ENCODE measurements at places on chromosomes 13 and 19.

DNA sequence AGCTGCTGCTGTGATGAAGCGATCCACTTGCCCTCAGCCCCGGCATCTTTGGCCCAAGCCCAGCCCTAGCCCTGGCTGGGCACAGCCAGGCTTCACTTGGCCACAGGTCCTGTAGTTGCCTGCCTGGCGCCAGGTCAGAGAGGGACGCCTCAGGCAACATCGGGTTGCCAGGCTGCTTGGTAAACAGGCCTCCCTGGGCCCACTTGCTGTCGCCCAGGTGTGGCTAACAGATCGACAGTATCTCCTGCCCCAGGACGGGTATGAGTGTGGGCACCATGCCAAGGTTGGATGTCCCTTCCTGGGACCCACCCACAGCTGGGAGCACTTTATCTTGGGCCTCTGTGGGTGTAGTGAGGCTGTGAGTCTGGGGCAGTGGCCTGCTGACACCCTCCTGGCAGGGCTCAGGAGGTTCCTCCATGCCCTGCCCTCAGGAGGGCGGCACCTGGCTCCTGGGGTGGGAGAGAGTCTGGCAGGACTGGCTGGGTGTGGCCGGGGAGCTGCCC lies 27.8 kb downstream of the CARM1 start:
- DNase-seq = no peak

- no peak for DNase-seq
These were observed 1795.5 kb upstream of the PRR20A start for GRCh38 chr13:55345224-55345623.

GRCh38 chr19:7657131-7657751 lies 11.6 kb upstream of the RETN start:
- DNase-seq = peak; percentile 17

- DNase-seq = no peak
These were observed 277.9 kb downstream of the TSHZ3 start for GRCh38 chr19:31071136-31071855.

GRCh38 chr13:50244713-50245574 lies 229.7 kb downstream of the KCNRG start:
- DNase-seq = peak; percentile 73

GRCh38 chr13:77584106-77584505 lies 48.6 kb downstream of the SCEL start:
- no peak for DNase-seq

GRCh38 chr19:13997631-13997962 lies 8.5 kb downstream of the RFX1 start:
- no peak for DNase-seq

- DNase-seq = no peak
These were observed 98.5 kb upstream of the SOX1 start for GRCh38 chr13:111968336-111969010.

DNA sequence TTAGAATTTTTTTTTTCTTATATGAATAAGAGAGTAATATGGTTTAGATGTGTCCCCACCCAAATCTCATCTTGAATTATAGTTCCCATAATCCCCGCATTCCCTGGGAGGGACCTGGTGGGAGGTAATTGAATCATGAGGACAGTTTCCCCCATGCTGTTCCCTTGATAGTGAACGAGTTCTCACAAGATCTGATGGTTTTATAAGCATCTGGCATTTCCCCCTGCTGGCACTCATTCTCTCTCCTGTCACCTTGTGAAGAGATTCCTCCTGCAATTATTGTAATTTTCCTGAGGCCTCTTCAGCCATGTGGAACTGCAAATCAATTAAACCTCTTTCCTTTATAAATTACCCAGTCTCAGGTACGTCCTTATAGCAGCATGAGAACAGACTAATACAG lies 205.7 kb downstream of the MYO16 start:
- DNase-seq = no peak

- peak; percentile 83 for DNase-seq
These were observed 428 bp downstream of the RASAL3 start for GRCh38 chr19:15463861-15464371.

- DNase-seq = peak; percentile 84
These were observed 11.5 kb upstream of the CYP4F3 start for GRCh38 chr19:15629003-15629880.

GRCh38 chr13:36848199-36848982 lies 29.4 kb downstream of the RFXAP start:
- no peak for DNase-seq

DNA sequence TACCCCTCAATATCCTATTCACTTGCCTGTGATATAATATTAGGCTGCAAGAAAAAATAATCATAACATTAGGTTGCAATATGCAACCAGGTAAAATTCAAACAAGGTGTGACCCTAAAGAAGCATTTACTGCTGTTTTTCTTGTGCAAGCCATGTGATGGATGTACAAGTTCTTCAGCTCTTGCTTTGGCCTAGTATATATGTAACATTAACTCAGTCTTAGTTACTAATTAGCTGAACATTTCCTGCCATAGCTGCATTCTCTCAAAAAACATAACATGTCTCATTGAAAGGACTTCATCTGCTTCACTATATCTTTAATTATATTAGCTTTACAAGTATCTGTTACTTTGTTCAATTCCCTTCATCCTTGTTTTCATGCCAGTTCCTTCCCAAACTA lies 406.8 kb upstream of the HTR2A start:
- no peak for DNase-seq

GRCh38 chr19:54674021-54674617 lies 11.3 kb downstream of the LILRB4 start:
- DNase-seq = peak; percentile 10

DNA sequence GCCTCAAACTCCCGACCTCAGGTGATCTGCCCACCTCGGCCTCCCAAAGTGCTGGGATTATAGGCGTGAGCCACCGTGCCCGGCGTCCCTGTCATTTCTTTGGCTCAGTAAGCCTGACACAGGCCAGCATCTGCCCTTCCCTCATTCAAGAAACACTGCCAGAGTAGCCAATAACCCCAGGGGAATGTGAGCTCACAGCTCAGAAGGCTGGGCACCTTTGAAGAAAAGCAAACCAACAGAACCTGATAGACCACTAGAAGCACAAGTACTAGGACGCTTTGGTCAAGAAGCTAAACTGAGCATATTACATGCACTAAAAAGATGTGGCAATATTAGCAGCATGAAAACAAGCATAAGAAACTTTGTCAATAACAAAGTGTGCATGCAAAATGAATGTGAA lies 14.2 kb downstream of the SIGLEC5 start:
- no peak for DNase-seq

DNA sequence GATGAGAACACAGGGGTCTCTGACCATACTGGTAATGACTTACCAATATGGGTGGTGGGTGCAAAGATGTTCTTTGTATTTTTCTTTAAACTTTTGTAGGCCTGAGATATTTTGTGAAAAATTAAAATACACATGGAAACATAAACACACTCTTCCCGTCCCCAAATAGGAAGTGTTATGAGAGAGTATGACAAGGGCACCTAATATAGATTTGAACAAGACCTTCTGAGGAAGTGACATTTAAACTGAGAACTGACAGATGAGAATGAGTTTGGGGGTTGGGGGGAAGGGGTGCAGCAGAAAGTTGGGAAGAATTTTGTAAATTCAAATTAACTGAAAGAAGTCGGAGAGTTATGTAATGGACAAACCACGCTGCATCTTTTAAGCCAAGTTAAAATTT lies 224.2 kb downstream of the RGCC start:
- DNase-seq = no peak

DNA sequence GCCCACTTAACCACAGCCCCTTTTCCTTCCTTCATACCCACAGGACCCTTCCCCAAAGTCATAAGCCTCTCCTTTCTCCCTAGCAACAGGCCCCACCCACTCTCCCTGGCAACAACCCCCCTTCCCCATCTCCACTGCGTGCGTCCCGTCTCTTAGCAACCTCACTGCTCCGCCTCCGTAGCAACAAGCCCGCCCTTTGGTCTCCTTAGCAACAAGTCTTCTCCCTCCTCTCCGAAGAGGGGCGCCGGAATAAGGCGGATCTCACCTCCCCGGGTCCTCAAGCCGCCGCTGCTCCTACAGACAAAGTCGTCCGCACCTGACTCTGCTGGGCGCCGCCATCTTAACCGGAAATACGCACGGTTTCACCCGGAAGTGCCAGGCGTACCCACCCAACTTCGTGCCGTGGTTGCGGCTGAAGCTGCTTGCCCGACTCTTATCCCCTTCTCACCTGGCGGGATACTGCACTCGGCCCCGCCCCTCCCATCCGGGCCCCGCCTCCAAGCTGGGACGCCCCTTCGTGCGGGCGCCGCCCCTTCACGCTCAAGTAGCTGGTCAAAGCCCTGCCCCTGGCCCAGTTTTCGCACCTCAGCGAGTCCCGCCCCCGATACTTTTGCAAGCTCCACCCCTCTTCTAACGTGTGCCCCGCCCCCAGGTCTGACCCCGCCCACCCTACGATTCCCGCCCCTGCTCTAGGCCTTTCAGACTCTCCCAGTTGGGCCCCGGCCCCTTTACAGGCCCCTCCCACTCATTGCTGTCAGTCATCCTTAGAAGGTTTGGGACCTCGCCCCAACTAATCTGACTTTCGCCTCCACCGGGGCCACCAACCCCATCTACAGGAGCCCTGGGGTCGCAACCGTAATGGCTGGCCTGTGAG lies at the start of gene HSPBP1:
Gene HSPBP1, minus strand, starts transcription at position 341 of the 874 bp plus-strand sequence. CDS start 502 bp downstream, outside the sequence.
- DNase-seq = peak; percentile 96

DNA sequence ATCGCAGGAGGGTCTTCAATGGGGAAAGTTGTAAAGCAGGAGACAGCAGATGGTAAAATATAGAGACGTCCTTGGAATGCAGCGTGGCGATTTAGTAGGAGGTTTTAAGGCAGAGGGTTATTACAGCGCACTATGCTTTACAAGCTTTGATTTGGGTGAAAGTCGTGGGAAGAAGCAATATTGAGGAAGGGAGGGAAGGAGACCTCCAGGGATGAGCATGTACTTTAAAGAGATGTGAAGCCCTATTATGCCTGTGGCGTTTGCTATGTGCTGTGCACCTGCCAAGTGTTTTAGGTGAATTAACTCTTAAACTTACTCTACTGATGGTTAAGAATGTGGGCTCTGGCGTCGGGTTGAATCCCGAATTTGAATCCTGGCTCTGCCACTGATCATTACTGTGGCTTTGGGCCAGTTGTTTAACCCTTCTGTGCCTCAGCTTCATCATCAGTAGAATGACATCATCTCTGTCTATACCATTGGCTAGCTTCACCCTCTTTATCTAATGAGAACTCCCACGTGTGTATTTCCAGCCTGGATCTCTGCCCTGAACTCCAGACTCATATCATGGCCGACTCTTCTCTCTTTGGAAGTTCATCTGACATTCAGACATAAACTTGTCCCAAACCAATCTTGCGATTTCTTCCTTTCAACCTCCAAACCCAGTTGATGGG lies 583 bp downstream of the CCDC61 start:
- DNase-seq = no peak

DNA sequence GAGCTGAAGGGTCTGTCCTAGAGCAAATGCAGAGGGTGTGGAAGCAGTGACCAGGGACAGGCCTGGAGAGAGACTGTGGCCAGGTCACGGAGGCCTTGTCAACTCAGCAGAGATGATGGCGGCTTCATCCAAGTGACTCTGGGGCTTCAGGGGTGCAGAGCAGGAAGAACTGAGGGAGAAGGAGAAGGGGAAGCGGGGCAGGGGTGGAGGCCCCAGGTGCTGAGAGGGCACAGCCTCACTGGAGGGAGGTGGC lies 299.1 kb downstream of the ZNF536 start:
- DNase-seq = no peak

DNA sequence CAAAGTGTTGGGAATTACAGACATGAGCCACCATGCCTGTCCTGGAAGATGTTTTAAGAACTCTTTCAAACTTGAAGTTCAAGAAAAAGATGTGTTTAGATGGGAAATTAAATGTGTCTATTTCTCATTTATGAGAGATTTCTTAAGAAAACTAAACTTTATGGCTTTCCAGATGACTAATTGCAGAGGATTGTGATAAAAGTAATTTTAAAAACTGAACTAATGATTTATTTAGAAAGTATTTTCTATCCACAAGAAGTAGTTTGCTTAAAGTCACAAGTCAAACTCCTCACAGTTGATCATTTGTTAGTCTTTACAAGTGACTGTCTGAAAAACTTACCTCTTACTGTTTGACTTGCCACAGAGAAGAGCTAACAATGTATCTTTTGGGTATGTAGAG lies 89.6 kb upstream of the SPRY2 start:
- no peak for DNase-seq

GRCh38 chr19:18112989-18113478 lies 15.5 kb downstream of the MAST3 start:
- peak; percentile 83 for DNase-seq

DNA sequence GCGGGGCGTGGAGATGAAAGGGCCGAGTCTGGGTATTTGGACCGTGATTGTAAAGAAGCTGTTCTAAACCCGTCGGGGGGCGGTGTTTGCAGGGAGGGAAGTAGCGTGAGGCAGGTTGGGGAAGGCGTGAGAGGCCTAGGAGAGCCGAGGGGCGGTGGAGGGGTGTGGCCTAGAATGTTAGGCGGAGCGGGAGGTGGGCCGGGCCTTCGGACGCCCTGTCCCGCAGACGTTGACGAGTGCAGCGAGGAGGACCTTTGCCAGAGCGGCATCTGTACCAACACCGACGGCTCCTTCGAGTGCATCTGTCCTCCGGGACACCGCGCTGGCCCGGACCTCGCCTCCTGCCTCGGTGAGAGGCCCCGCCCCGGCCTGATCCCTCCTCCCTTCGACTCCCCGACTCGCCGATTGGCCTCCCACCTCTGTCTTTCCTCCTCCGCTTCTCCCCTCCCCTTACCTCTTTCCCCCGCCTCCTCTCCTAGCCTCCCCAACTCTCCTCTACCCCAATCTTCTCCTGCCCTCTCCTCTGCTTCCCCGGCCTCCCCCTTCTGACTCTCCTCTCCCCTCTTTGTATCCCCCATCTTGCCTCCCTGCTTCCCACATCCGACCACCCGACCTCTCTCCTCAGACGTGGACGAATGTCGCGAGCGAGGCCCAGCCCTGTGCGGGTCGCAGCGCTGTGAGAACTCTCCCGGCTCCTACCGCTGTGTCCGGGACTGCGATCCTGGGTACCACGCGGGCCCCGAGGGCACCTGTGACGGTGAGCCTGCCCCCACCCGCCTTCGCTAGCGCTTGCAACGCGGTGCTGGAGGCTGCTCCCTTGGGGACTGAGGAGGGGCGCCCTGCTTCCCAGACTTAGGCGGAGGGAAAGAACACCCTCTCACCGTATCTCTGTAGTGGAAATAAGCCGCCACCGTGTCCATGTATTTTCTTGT lies 12.8 kb downstream of the LTBP4 start:
- DNase-seq = peak; percentile 78

DNA sequence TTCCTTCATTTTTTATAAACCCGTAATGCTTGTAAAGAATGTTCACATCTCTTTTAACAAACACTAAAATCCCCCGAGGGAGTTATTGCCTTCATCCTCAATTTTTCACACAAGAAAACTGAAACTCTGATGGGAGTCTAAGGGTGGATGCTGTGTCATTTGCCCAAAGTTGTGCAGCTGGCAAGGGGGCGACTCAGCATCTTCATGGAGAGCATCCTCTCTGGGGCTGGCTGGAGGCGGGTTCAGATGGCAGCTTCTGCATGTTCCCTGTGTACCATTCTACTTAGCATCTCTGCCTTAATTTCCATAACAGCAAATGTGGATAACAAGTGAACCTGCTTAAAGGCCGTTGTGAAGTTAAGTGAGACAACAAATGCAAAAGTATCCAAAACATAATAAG lies 256.4 kb downstream of the IRS2 start:
- DNase-seq = no peak

DNA sequence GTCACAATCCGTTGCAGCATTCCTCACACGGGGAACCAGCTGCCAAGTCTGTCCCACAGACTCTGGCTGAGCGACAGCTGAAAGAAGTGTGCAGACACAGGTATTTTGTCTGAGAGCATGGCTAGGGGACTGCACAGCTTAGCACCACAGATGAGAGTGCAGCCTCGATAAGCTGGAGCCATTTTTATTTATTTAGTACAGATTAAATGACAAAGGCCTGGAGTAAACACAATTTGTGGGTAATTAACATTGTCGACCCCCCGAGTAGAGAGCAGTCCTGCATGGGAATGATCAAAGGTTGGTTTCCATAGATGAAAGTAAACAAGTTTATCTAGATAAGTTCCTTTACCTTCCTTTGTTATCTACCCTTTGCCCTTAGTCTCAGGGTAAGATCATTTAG lies 836.2 kb downstream of the DACH1 start:
- DNase-seq = no peak

All from CD4-positive, alpha-beta T cell treated with Interleukin-15 for 4 hours (primary cell).